ENCODE measurements at places on chromosomes 3 and 15. TPM values are rescaled to one million over a fixed set of nuclear protein-coding genes. Genes with fewer than 3 reads are reported as not detected.

The NR1I2 gene
- 0.69 TPM for total RNA-seq

The CPN2 gene
- not detected for total RNA-seq

DNA sequence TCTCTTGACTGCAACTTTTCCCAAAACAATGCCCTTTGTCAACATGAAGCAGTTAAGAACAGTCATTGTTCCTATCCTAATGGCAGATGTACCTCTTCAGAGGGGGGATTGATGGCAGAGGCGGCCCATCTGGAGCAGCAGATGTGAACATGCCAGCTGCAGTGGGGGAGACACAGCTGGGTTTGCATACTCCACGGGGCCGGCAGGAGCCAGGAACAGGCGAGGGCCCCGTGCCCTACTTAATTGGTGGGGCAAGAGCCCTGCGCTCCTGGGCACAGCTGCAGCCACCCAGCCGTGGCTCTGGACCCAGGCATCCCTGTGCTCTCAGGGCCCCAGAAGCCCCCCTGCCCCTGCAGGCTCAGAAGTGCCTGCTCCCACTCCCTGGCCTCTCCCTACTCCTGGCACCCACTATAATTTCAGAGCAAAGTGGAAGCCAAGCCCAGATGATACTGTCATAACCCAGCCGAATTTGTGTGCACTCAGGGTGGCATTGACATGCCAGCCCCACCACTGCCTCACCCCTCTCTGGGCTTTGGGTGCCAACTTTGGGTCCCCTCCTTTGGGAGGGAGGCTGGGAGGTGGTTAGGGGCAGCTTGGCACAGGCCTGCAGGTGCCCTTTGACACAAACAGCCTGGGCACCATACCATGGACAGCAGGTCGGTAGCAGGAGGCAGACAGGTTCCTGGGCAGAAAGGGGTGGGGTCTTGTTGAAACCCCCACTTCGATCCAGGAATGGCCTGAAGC, 34.6 kb downstream of the ROPN1B start:
- H3K4me1 ChIP-seq = no peaks in the 10 kb centered on the region
- no peaks in the 10 kb centered on the region for H3K27me3 ChIP-seq
- H3K4me3 ChIP-seq = no peak overlapping the region
- H3K36me3 ChIP-seq = peaks cover 39% of the 10 kb centered on the region
- H3K27ac ChIP-seq = no peak overlapping the region
- DNase-seq = no peak

The CHCHD6 gene
- total RNA-seq = 31.5 TPM

The POLR2M gene
- total RNA-seq = 110 TPM

The MCTP2 gene
- 12.4 TPM for total RNA-seq

GRCh38 chr3:76789237-76789636, 250.7 kb upstream of the ROBO2 start:
- no peaks in the 10 kb centered on the region for H3K36me3 ChIP-seq
- no peaks in the 10 kb centered on the region for H3K27me3 ChIP-seq
- H3K4me1 ChIP-seq = no peaks in the 10 kb centered on the region
- no peak overlapping the region for H3K27ac ChIP-seq

GRCh38 chr3:185766329-185767001, 58.4 kb downstream of the IGF2BP2 start:
- no peak overlapping the region for H3K27ac ChIP-seq
- H3K36me3 ChIP-seq = no peaks in the 10 kb centered on the region
- H3K27me3 ChIP-seq = no peaks in the 10 kb centered on the region
- DNase-seq = no peak
- peaks cover 7% of the 10 kb centered on the region for H3K4me1 ChIP-seq
- no peak overlapping the region for H3K4me3 ChIP-seq

The ASB7 gene
- 13.8 TPM for total RNA-seq

The FANCD2OS gene
- not detected for total RNA-seq

GRCh38 chr15:88487796-88488523, 20.5 kb downstream of the MRPS11 start:
- no peak overlapping the region for H3K4me3 ChIP-seq
- H3K4me1 ChIP-seq = peaks cover 9% of the 10 kb centered on the region
- no peak overlapping the region for H3K27ac ChIP-seq
- no peaks in the 10 kb centered on the region for H3K27me3 ChIP-seq
- no peak for DNase-seq
- H3K36me3 ChIP-seq = no peaks in the 10 kb centered on the region

The CHST13 gene
- not detected for total RNA-seq

DNA sequence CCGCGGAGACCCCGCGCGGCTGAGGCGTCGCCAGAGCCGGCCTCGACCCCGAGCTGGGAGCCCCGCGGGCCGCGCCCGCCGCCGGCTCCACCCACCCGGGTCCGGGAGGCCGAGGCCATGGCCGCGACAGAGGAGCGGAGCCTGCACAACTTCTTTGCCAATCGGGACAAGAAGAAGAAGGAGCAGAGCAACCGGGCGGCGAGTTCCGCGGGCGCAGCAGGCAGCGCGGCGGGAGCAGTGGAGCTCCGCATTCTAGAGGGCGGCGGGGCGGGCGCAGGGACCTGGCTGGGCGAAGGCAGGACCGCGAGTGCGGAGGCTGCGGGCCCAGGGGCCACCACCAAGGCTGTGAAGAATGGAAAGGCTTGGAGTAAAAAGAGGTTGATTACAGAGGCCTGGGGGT, 37.6 kb upstream of the EPHA6 start:
- no peaks in the 10 kb centered on the region for H3K36me3 ChIP-seq
- H3K27ac ChIP-seq = no peak overlapping the region
- H3K4me3 ChIP-seq = no peak overlapping the region
- H3K4me1 ChIP-seq = no peaks in the 10 kb centered on the region
- DNase-seq = no peak

DNA sequence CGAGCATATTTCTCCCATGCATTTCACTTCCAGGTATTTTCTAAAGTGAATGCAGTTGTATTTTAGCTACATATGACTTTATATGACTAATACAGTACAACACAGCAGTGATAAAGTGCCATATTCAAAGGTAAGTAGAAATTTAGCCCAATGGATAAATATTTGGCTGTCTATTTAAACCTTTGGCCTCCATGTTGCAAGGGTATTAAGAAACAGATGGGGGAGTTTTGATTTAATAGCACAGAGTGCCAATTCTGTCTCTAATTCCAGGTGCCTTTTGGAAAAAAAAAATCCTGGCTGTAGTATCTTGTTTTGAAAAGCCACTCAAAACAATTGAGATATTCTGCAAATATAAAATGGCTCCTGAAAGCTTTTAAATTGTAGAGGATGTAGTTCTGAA, 44.9 kb upstream of the SGO1 start:
- H3K4me1 ChIP-seq = no peaks in the 10 kb centered on the region
- H3K27me3 ChIP-seq = no peaks in the 10 kb centered on the region
- DNase-seq = no peak
- no peak overlapping the region for H3K4me3 ChIP-seq
- H3K36me3 ChIP-seq = no peaks in the 10 kb centered on the region
- no peak overlapping the region for H3K27ac ChIP-seq

GRCh38 chr3:187648177-187648576, 22.0 kb downstream of the SST start:
- peaks cover 2% of the 10 kb centered on the region for H3K27me3 ChIP-seq
- no peaks in the 10 kb centered on the region for H3K36me3 ChIP-seq
- no peak for DNase-seq

GRCh38 chr15:92152983-92153382, 240.7 kb upstream of the ST8SIA2 start:
- H3K4me3 ChIP-seq = no peak overlapping the region
- H3K4me1 ChIP-seq = no peaks in the 10 kb centered on the region
- no peaks in the 10 kb centered on the region for H3K27me3 ChIP-seq
- no peak overlapping the region for H3K27ac ChIP-seq
- no peaks in the 10 kb centered on the region for H3K36me3 ChIP-seq

- H3K27me3 ChIP-seq = no peaks in the 10 kb centered on the region
- DNase-seq = no peak
- peaks cover 5% of the 10 kb centered on the region for H3K4me1 ChIP-seq
- H3K36me3 ChIP-seq = no peaks in the 10 kb centered on the region
These were observed 29.1 kb upstream of the KCTD6 start for GRCh38 chr3:58462829-58463180.

DNA sequence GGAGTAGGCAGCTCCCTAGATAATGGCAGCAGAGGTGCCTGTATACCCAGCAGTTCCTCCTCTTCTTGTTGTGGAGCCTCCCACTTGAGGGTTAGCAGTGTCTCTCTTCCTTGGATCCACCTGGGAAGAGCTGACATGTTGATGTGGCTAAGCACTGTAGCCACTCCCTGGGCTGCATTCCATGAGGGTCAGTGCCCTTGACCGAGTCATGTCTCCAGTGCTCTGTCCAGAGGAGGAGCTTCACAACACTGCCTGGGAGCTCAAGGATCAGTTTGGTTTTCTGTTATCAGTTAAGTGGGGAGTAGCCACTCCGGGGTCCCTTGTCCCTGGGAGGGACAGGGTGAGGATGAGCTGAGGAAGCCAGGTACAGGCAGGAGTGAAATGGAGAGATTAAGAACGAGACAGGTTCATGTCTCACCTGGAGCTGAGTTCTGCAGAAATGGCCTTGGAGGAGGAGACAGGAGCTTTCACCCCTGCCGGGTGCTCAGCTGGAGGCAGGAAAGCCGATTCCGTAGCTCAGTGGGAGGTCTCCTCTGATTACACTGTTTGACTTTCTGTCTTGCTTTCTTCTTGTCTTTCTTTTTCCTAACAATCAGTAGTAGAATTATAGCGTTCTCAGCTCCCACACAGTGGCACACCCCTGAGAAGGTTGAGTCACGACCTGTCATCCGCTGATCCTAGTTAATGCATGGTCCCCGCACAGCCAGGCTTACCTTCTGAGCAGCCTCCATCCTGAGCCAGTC, 57.9 kb upstream of the SEC22A start:
- peaks cover 13% of the 10 kb centered on the region for H3K4me1 ChIP-seq
- H3K27ac ChIP-seq = no peak overlapping the region
- H3K36me3 ChIP-seq = peaks cover 18% of the 10 kb centered on the region
- H3K4me3 ChIP-seq = no peak overlapping the region
- no peaks in the 10 kb centered on the region for H3K27me3 ChIP-seq

- peak; percentile 20 for DNase-seq
- no peaks in the 10 kb centered on the region for H3K27me3 ChIP-seq
- H3K4me1 ChIP-seq = no peaks in the 10 kb centered on the region
- H3K36me3 ChIP-seq = peaks cover 3% of the 10 kb centered on the region
- H3K27ac ChIP-seq = no peak overlapping the region
These were observed 113.2 kb downstream of the PPP2R3A start for GRCh38 chr3:136078421-136079364.

GRCh38 chr15:101244889-101245668, 6.8 kb downstream of the CHSY1 start:
- peaks cover 38% of the 10 kb centered on the region for H3K4me1 ChIP-seq
- H3K27me3 ChIP-seq = no peaks in the 10 kb centered on the region
- no peak overlapping the region for H3K27ac ChIP-seq
- no peak for DNase-seq
- H3K36me3 ChIP-seq = peaks cover 4% of the 10 kb centered on the region

The DGKG gene
- 20.6 TPM for total RNA-seq

DNA sequence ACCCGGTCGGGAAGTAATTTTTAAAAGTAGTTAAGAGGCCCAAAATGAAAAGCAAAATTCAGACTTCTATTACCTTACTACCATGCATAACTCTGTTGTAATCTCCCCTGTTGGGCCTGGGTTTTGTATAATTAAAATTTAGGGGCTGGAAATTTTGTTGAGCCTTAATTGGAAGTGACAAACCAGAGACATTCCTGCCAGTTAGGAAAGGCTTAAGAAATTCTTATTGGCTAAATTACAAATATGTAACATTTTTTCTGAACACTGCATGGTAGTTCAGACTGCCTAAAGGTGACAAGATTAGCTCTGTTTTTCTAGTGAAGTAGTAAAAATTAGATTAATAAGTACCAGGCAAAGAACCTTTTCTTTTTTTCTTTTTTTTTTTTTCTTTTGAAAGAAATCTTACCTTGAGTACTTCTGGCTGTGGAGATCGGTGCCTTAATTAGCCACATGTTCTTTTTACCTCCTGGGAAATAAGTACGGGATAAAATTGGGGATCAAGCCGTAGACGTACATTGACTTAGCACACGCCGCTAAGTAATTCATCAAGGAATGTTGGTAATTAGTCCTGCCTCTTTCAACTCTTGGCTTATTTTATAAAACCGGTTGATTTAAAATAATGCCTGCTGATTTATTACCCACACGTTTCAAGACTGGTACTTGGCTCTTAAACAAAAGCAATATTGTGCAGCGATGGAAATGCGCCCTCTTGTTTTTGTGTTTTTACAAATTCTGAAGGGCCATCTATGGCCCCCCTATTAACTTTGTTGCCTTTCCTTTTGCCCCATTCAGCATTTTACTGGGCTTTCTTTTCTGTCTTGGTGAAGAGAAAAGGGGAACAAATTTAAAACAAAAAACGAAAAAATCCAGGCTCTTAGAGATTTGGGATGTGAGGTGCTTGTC, 111.2 kb upstream of the SAMMSON start:
- no peak overlapping the region for H3K4me3 ChIP-seq
- H3K4me1 ChIP-seq = no peaks in the 10 kb centered on the region
- DNase-seq = peak; percentile 76
- H3K27ac ChIP-seq = no peak overlapping the region

The TMEM207 gene
- not detected for total RNA-seq

The GALNT15 gene
- 10.4 TPM for total RNA-seq

DNA sequence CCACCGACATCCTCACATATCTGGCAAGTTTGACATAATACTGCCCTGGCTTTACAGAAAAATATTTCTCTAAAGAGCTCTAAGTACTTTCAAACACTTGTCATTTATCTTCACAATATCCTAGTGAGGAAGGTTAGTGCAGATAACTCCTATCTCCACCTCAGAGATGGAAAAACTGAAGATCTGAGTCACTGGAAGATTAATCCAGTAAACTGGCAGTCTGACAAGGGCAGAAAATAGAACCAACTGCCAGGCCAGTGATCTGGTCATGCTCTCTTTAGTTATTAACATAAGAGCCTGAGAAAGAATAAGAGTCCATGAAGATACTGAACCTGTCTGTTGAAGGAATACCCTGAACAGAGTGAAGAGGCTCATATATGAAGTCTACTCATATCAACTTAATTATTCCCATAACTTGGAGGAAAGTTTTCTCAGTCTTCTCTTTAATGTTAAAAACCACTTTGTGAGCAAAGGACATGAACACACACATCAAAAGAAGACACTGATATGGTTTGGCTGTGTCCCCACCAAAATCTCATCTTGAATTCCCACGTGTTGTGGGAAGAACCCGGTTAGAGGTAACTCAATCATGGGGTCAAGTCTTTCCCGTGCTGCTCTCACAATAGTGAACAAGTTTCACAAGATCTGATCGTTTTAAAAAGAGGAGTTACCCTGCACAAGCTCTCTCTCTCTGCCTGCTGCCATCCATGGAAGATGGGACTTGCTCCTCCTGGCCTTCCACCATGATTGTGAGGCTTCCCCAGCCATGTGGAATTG, 61.4 kb downstream of the GOLIM4 start:
- H3K4me1 ChIP-seq = peaks cover 3% of the 10 kb centered on the region
- H3K27me3 ChIP-seq = no peaks in the 10 kb centered on the region
- H3K4me3 ChIP-seq = no peak overlapping the region

DNA sequence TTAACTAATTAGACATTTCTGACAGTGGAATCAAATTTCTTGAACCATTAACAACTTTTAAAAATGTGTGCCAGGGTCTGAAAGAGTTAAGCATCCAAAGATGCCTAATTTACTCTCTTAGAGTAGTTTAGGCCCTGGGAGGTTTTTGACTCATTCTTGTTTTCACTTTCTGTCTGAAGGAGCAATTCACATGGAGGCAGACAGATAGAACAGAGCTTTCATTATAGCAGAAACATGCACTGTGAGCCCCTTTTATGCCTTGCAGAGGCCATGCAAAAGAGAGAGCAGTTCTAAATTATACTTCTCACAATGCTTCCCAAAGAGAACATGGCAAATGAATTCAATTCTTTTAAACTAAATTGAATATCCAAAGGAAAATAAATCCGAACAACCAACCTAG, 554.8 kb downstream of the MFSD1 start:
- no peaks in the 10 kb centered on the region for H3K36me3 ChIP-seq
- no peak overlapping the region for H3K4me3 ChIP-seq
- H3K4me1 ChIP-seq = peaks cover 9% of the 10 kb centered on the region
- peak overlapping the region; percentile 80 for H3K27ac ChIP-seq
- no peaks in the 10 kb centered on the region for H3K27me3 ChIP-seq
- peak; percentile 41 for DNase-seq
